ENCODE measurements at places on chromosomes 1 and 21.

GRCh38 chr1:89519779-89520358 lies 4.8 kb upstream of the LRRC8B start:
- no peak for DNase-seq

DNA sequence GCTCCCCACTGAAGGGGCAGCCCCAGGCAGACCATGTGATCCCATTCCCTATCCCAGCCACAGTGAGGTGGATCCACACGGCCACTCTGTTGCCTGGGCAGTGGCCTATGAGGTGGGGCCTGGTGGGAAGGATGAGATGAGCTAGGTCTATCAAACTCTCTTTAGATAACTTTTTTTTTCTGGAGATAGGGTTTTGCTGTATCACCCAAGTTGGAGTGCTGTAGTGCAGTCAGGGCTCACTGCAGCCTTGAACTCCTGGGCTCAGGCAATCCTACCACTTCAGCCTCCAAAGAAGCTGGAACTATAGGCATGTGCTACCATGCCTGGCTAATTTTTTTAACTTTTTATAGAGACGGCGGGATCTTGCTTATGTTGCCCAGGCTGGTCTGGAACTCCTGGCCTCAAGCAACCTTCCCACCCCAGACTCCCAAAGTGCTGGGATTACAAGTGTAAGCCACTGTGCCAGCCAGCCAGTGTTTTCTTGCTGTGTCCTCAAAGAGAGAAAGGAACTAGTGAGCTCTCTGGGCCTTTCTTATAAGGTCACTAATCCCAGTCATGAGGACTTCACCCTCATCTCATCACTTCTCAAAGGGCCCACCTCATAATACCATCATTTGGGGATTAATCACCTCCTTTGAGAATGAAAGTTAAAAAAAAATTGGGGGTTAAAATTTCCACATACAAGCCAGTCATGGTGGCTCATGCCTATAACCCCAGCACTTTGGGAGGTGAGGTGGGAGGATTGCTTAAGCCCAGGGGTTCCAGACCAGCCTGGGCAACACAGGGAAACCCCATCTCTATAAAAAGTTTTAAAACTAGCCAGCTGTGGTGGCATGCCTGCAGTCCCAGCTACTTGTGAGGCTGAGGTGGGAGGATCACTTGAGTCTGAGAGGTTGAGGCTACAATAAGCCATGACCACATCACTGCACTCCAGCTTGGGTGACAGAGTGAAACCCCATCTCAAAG lies 36.6 kb downstream of the H3-3A start:
- DNase-seq, result no peak

GRCh38 chr1:223780949-223781348 lies 64.8 kb downstream of the TP53BP2 start:
- DNase-seq, result no peak

- no peak for DNase-seq
These were observed 586 bp downstream of the COL24A1 start for GRCh38 chr1:86155807-86156565.

DNA sequence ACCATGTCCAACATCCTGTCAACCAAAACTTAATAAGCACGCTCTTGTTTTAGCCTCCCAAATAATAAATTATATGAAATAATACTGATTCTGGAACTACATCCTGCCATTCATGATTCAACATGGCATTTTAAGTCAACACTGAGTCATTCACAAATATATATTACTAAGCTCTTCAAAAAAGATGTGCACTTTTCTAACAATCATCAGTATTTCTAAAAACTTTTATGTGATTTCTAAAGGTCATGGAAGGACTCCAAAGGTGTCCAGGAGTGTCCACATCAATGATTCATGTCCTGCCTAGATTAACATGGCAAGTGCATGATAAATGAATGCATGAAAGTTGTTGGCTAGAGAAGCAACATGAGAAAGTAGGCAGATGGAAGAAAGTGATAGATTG lies 51.6 kb downstream of the NEGR1 start:
- no peak for DNase-seq

- no peak for DNase-seq
These were observed 18.6 kb upstream of the RGS8 start for GRCh38 chr1:182702826-182703524.

GRCh38 chr21:43924421-43925095 lies 59.5 kb downstream of the AGPAT3 start:
- no peak for DNase-seq

GRCh38 chr21:44867999-44868700 lies 5.3 kb downstream of the PTTG1IP start:
- no peak for DNase-seq

DNA sequence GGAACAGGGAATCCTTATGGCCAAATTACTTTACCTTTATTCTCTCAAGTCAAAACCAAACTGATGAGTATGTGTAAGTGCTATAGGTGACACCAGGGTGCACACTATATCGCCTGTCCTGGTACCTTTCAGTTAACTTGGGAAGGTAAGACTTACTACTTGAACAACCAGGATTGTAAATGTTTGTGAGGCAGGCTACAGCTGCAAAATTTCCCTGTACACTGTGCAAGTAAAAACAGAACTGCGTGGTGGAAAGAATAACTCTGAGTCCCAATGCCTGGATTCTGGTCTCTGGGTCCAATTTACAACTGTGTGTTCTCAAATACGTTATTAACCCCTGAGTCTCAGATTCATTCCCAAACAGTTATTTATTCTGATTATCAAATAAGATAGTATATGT lies 73.5 kb downstream of the TENT5C start:
- DNase-seq, result no peak

- DNase-seq, result no peak
These were observed 604 bp upstream of the TMEM79 start for GRCh38 chr1:156283521-156283920.

GRCh38 chr1:17742583-17742982 lies 12.6 kb upstream of the ACTL8 start:
- DNase-seq, result no peak
